Activated CD8-positive, alpha-beta memory T cell treated with anti-CD3 and anti-CD28 coated beads for 48 hours (primary cell): ENCODE measurements at places on chromosomes 4 and X.

GRCh38 chrX:9919632-9920172 lies 47.5 kb upstream of the CLDN34 start:
- no peak for DNase-seq

- no peak for DNase-seq
Measured at GRCh38 chr4:98510757-98511517, 147.5 kb downstream of the TSPAN5 start.

DNA sequence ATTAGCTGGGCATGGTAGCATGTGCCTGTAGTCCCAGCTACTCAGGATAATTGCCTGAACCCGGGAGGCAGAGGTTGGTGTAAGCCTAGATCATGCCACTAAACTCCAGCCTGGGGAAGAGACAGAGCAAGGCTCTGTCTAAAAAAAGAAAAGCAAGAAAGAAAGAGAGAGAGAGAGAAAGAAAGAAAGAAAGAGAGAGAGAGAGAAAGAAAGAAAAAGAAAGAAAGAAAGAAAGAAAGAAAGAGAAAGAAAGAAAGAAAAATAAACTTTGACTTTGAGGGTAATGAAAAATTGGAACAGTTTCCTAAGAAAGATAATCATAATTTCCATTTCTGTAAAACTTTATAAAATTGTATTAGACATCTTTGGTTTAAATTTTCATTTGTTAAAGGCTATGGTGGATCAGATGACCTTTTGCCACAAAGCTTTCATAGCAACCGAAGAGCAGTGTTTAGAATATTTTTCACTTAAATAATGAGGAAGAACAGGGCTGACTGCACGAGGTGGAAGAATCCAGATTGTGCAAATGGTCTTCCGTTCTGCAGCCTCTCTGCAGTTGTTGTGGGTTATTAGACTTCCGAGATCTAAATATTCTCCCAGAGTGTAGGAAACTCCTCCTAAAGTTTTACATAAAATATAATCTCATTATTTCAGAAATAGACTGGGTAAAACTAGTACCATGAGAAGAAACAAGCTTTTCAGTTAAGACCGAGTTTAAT lies 55.9 kb downstream of the RBM47 start:
- no peak for DNase-seq

DNA sequence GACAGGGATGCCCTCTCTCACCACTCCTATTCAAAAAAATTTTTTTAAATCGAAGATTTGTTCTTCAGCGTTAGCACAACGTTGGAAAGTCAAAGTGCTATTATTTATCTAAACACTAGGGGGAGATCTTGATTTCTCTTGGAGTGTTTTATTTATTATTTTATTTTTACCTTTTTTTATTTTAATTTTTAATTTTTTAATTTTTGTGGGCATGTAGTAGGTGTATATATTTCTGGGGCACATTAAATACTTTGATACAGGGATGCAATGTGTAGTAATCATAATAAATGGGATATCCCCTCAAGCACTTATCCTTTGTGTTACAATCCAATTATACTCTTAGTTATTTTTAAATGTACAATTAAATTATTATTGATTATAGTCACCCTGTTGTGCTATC lies 37.4 kb upstream of the SLC10A4 start:
- no peak for DNase-seq

- DNase-seq, result no peak
Measured at GRCh38 chrX:153374426-153374825, 26.7 kb downstream of the PNMA6E start.

DNA sequence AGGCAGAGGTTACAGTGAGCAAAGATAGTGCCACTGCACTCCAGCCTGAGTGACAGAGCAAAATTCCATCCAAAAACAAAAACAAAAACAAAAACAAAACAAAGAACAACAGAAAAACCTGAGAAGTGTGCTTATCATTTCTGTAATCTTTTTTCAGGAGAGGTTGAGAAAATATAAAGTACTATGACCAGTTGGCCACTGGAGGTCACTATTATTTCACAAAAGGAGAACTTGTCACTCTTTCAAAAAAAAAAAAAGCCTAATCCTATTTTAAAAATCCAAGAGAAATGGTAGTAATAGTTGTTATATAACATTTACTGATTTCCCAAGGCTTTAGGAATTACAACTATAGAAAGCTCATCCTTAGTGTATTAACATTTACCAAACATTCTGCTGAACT lies 24.9 kb upstream of the RNF150 start:
- DNase-seq, result no peak

DNA sequence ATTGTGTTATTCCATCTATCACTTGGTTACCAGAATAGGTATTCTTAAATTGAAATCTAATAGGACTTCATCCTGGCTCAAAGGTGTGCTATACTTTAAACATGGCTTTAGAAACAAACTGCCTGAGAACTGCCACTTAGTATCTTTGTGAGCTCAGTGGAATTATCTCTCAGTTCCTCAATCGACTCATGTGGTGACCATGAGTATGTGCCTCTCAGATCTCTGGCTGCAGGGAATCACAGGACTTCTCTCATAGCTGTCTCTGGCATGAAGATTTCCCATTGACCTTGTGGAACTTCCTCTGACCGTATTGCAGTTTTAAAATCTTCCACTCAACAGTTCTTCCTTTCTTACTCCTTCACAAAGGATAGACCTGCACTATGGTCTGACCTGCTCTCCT lies 681.9 kb upstream of the BOD1L1 start:
- DNase-seq, result no peak

- DNase-seq, result no peak
Measured at GRCh38 chr4:575281-576141, 584 bp downstream of the TMEM271 start.

DNA sequence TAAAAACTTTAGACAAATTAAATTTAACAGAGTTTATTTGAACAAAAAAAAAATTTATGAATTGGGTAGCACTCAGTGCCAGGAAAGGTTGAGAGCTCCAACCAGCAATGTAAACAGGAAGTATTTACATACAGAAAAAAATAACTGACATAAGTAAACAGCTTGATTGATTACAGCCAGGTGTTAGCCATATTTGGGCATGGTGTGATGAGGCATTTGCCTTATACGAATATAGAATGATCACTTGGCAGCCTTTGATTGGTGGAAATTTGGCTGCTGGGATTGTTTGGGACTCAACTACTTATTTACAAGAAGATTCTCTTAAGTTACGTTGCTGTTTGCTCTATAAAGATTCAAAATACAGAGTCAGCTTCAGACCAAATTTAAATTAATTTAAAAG lies 172.0 kb downstream of the ADAM29 start:
- no peak for DNase-seq

DNA sequence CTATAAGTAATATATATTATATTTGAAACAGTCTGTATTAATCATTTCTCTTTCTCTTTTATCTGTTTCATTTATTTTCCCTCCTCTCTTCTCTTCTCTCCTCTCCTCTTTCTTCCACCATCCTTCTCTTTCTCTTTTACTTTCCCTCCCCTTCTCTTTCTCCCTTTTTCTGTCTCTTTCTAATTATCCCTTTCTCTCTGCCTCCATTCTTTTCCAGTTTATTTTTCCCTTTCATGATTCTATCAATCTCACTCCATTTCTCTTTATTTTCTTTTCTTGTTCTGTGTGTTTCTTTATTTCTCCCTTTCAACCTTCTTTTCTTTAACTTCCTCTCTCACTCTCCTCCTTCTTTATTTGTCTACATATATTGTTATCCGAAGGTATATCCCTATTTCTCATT lies 399.8 kb upstream of the POU3F4 start:
- no peak for DNase-seq

DNA sequence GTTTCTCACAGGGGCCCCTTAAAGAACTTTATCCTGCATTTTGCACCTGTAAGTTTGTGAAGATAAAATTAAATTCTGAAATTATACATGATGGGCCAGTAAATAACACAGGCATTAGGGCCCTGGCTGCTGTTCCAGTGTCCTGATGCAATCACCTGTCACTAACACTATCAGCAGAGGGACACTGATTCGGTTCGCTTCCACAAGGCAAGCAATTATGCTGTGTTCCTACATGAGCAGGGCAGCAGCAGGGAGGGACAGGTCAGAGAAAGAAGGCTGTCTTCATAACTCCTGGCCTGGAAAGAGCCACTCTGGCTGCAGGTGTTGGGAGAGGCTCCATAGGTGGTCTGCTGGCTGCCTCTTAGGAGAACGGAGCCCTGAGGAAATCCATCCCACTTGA lies 487.3 kb downstream of the MID1IP1 start:
- DNase-seq, result no peak

DNA sequence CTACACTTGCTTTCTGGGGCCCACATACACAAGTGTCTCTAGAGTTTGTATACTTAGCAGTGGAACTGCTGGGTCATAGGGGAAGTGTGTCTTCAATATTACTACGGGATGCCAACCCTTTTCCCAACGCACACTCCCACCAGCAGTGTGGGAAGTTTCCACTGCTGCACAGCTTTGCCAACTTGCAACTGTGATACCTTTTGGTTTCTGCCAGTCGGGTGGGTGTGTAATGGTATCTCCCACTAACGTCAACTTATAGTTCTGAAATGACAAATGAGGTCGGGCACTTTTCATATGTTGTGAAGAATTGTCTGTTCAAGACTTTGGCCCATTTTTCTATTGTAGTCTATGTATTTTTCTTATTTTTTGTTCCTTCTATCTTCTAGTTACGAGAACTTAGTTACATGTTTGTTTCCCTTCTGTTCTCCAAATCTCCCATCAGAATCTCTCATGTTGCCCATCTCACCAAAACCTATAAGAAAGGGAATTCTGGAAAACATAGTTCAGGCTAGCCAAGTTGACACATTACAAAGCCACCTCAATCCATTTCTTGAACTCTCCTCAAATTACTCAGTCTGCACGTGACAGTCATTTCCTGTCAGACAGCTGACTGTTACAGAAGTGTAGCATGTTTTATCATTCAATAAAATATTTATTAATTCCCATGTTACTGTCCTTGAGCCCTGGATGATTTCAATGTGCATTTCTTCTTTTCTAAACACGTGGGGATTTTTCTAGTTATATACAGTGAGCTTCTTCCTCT lies 30.7 kb downstream of the PNMA6E start:
- no peak for DNase-seq

DNA sequence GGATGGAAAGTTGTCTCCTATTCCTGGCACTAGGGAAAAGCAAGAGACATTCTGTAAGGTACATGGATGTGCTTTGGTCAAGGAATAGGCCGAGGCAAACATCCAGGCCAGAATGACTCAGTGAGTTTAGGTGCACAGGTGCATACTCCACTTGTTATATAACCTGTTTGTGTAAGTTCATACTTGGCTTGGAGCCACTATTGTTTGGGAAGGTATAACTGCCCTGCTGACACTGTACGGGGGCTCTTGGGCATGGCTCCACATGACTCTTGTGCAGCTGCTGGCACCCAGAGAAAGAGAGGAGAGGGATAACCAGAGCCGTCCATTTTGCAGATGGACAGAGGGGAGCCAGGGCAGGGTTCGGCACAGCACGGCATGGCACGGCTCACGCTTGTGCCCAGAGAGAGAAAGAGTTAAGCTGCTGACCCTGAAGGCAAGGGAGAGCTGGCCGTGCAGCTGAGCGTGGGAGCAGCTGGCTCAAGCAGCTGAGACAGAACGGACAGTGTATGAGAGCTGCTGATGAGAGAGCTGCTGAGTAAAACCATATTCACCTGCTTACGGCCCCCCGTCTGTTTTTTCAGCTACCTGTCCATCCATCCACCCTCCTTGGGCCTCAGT lies 98.0 kb downstream of the SLC2A9 start:
- no peak for DNase-seq

DNA sequence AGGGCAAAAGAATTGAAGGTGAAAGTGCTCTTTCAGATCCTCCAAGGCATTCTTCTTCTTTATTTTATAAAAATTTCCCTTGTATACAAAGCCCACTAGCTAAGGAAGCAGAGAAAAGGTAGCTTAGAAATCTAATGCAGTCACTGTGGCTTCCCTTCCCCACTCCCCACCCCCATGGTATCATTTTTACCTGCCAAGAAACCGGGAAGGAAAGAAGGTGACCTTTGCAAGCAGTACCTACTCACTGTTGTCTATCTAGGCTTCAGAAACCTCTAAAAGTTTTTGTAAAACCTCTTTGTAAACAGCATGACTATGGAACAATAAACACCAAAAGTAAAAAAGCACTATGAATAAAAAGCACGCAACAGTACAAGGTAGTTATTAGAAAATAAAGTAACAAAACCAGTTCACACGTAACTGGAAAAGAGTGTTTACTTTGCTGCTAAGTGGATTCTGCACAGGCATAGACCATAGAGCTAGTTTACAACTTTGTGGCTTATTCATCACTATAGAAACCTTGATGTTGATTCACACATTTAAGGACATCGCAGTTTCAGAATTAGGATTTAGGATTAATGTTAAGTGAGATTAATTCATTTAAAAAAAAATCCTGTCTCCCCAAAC lies 109.6 kb upstream of the FTHL17 start:
- DNase-seq, result no peak

DNA sequence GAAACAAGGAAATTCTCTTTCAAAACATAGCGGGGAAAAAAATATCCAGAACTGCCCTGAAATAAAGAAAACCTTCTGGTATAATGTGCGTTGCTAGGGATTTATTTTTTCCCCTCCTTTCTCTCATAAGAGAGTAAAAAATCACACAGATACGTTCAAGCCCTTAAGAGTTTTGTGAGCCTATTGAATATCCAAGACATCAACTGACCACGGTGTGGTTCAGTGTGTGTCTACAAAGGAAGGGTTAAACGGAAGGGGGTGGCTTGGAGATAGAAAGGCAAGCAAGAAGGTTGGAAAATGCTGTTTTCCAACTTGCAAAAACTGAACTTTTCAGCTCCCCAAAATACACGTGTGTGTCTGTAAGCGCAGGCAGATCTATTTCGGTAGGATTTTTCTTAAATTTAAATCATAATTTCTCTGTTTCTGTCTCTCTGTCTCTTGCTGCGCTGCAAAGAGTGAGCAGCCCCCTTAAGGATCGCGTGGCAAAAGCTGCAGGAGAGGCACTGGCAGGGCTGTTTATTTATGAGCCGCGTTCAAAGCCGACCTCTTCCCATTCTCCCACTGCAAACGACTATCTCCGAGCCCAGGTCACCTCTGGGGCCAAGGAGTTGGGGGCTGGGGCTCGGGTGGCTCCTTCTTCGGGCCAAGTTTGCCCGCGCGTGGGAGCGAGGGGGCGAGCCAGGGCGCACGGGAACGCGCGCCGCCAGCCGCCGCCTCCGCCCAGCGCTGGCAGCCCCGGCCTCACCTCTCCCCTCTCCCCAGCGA lies 492 bp upstream of the SLIT2 start:
- DNase-seq, result no peak

DNA sequence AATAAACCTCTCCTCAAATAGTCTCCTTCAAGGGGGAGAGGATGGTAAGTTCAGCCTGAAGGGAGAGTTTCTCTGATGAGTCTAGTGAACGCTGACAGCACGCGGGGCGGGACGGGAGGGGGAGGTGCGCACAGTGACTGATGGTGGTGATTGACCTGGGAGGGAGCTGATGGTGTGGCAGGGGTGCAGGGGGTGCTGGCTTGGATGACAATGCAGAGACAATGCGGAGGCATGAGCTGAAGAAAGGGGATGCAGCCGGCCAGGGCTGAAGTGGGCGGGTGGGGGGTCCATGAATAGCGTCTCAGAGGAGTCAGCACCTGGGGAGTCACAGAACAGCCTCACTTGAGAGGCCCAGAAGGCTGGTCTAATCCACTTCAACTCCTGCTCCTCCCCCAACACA lies 142.5 kb upstream of the PJA1 start:
- no peak for DNase-seq

- DNase-seq, result no peak
Measured at GRCh38 chr4:70709611-70710205, 12.1 kb upstream of the RUFY3 start.
